ENCODE measurements at places on chromosomes 7 and 10.

DNA sequence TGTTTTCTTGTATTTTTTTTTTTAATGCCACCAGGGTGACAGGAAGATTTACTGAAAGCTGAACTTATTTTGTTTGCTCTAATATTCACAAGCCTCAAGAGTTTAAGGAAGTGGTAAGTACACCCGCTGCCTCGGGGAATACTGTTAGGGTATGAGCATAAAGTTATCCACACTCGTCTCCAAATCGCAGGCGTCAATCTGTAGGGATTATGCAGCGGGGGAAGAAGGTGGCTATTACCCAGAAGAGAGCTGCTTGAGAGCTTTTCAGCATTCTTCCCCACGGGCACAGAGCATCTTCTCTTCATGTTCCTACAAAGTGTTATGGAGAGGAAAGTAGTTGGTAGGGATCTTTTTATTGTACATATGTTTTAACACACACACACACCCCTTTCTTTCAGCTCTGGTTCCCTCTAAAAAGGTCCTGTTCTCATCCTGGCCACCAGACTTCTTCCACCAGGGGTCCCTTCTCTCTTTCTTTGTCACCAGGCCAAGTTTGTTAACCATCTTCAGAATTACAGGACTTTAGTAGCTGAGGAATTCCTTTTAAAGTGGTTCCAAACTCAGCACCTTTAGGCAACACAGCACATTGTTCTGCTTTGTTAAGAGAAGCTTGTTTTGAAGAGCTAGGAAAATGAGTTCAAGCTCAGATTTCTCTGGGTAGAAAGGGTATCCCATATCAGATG, 411.6 kb upstream of the GALNT17 start:
- no peak for DNase-seq

- peak; percentile 46 for DNase-seq
These were observed 54.1 kb downstream of the HSPA12A start for GRCh38 chr10:116688241-116688711.

- DNase-seq: no peak
These were observed 1.5 kb downstream of the PDCD4 start for GRCh38 chr10:110872984-110873923.

DNA sequence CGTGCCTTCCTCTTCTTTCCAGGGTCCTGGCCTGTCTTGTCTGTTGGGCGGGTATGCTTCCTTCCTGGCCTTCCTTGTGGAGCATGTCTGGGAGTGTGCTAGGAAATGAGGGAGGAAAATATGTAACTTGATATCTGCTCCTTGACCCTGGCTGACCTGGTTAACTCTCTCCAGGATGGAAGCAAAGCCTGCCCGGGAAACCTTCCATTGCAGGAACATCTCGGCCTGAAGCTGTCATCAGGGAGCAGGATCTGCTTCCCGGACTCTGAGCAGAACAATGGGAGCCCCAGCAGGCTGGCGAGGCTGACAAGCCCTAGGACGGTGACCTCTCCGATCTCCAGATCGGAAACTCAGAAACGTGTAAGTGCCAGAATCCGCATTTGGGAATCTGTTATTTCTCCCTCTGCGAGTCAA, 340.3 kb downstream of the FRMD4A start:
- no peak for DNase-seq

GRCh38 chr7:54337466-54337865, 204.7 kb upstream of the VSTM2A start:
- DNase-seq: no peak

DNA sequence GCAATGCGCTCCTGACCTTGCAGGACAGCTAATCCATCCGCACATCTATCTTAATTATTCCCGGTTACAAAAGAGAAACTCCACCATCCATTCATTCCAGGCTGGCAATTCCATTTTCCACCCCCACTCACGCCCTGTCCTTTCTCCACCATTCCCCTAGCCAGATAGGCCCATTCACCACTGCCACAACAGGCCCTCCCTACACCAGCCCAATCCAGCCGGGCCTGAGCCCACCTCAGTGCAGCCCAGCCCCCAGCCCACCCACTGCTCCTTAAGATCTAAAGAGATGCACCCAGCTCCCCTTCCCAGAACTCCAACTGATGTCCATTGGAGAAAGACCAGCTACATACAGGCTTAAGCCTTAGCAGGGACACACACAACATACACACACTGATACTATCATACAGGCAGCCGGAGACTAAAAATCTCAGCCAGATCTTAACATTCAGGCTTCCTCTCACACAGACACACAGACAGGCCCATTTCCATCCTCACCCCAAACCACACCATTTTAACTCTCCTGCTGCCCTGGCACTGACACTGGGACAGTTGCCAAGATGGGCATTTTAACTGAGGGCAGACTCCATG, 38.0 kb upstream of the PAX2 start:
- no peak for DNase-seq

- DNase-seq: no peak
These were observed 5.4 kb downstream of the PRF1 start for GRCh38 chr10:70596860-70597809.

DNA sequence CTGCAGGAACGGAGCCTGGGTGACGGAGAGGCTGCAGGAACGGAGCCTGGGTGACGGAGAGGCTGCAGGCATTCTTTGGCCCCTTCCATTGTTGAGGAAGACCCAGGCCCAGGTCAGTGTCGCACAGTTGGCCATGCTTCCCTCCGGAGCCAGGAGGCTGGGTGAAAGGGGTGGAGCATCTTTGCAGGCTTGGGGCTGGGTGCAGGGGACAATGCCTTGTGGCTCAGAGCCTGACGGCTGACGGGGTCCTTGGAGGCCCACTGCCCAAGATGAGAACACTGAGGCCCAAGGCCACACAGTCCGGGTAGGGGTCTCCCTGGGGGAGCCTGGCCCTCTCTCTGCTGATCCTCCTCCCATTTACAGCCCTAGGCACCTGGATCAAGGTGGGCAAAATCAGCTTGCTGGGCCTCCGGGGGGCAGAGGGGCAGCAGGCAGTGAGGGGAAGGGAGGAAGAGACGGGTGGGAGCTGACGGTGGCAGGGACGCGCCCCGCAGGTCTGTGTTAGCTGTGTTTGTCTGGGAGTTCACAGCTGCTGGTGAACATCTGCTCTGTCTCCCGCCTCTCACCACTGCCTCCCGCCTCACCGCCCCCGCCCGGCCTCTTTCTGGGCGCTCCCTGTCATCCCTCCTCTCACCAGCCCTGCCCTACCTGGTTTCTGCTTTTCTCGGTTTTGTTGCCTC, 30.6 kb upstream of the PCBD1 start:
- no peak for DNase-seq

- DNase-seq: peak; percentile 17
These were observed 686 bp downstream of the AASS start for GRCh38 chr7:122143376-122143750.

DNA sequence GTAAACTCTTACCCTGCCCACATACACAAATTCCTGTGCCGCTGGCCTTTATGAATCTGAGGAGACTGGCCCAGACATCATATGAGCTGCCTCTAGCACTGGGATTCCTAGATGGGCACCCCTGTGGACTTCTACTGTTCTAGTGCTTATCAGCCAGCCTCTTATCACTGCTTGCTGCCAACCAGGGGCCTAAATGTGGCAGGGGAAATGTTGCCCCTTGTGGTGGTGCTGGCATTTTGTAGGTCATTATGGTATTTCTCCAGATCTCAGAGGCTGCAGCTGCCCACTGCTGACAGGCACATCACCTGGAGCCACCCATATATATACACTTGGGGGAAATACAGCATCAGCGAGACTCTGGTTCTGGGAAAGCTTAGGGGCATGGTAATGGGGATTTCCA, 5.4 kb downstream of the SFR1 start:
- no peak for DNase-seq

GRCh38 chr10:91709394-91709798, 76.5 kb upstream of the PPP1R3C start:
- DNase-seq: no peak

- no peak for DNase-seq
These were observed 49.9 kb upstream of the TMEM26 start for GRCh38 chr10:61503051-61503450.

GRCh38 chr7:23205909-23206767, 24.3 kb downstream of the NUP42 start:
- DNase-seq: peak; percentile 27

DNA sequence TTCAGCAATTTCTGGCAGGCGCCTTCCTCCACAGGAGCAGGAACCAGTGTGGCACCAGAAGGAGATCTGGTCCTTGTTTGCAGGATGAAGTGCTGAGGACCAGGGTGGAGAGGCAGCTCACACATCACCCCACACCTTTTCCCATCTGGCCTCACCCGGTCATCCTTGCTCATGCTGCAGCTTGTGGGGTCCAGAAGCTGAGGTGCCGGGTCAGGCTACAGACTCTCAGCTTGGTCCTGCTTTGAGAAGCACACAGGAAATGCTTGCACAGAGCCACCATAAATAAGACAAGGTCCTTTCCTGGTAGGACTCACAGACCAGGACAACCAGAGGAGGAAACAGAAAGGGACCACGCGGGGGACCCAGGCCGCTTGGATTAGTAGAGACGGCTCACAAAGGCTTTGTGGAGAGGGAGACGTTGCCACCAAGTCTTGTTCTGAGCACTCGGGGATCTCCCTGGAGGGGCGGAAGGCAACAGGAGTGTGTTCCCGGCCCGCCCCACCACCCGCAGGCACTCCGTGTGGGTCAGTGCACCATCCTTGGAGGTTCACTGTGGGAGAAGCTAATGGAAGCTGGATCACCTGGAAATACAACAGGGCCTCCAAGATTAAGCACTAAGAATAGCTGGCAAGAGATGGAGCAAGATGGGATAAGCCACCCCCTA, 29.6 kb upstream of the EN2 start:
- no peak for DNase-seq

- no peak for DNase-seq
These were observed 71.0 kb downstream of the NRP1 start for GRCh38 chr10:33263453-33263852.

GRCh38 chr10:93138113-93138870, 64.6 kb downstream of the CYP26A1 start:
- no peak for DNase-seq

GRCh38 chr7:120456699-120457098, 183.7 kb downstream of the KCND2 start:
- no peak for DNase-seq

GRCh38 chr10:71720288-71720687, 710 bp upstream of the C10orf105 start:
- DNase-seq: no peak
